ENCODE measurements at places on chromosomes 3 and 15.

DNA sequence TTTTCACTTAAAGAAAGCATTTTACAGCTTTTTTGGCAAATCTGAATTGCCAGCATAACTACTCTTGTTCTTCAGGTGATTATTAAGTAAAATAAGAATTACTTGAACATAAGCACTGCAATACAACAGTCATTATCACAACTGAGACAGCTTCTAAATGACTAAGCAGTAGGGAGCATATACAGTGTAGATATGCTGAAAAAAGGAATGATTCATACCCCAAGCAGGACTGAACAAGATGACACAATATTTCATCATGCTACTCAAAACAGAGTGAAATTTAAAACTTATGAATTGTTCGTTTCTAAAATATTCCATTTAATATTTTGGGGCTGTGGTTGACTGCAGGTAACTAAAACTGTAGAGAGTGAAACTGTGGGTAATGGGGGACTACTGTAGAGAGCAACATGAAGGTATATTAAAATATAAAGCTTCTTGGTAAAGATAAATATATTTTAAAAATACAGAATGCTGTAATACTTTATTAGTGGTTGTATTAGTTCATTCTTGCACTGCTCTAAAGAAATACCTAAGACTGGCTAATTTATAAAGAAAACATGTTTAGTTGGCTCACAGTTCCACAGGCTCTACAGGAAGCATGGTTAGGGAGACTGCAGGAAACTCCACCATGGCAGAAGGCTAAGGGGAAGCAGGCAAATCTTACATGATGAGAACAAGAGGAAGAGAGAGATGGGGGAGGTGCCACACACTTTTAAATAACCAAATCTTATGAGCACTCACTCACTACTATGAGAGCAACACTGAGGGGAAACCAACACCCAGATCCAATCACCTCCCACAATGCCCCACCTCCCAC lies 84.8 kb downstream of the DCLK3 start:
- no peak for DNase-seq

DNA sequence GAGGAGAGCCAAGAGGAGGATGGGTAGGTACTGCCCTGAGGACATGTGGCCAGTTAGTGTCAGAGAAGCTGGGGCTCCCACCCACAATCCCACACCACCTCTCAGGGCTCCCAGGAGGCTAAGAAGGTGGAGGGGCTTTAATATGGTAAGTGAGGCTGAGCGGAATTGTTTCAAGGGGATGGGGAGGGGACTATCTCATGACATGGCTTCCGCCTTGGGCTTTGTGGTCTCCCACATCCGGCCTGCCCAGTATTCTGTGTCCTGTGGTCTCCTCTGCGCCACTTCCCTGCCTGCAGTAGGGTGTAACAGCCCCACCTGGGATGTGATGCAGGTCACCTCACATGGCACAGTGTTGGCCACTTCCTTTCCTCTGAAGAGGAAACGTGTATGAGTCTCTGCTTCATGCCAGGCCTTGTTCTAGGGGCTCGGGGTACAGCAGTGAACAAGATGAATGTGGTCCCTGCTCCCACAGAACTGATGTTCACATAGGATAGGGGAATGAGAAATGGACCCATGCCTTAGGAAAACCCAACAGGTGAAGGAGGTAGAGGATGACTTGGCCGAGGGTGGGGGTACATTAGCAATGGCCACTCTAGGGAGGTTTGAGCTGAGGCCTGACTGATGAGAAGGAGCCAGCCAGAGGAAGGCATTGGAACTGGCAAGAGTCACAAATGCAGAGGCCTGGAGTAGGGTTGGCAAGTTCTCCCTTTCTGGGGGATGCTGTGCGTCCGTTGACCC lies 3.2 kb downstream of the NEIL1 start:
- no peak for DNase-seq

DNA sequence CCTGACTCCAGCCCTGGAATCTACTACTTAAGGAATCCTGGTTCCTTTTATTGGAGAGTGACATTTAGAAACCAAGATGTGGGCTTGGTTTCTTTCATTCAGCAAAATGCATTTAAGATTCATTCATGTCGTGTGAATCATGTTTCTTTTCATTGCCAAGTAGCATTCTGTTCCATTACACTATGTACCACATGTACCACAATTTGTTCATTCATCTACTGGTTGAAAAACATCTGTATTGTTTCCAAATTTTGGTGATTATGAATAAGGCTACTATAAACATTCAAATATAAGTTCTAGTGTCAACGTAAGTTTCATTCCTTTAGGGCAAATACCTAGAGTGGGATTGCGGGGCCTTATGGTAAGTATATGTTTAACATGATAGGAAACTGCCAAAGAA lies 264.2 kb downstream of the VPS13C start:
- no peak for DNase-seq

GRCh38 chr15:100688549-100689120 lies 86.2 kb downstream of the ASB7 start:
- no peak for DNase-seq

DNA sequence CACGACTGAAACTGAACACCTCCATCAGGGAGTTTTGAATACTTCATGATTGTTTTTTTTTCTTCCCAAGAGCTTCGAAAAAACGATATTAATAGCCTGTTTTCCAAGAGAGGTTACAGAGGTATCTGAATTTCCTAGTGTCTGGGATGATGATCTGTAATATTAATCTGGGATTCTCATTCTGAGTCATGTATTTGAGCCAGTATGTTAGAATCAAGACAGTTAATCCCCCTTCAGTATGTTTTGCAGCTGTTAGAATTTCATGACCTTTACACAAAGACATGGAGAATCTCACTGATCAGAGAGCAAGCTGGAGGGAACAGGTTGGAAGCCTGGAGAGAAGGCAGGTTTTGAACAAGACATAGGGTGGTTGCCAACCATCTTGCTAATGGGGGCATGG lies 234.5 kb upstream of the GAP43 start:
- DNase-seq, result no peak

All from midbrain (tissue), 1 donor.